ENCODE measurements at places on chromosomes 5 and 9.

GRCh38 chr5:96384353-96384752, 48.7 kb downstream of the PCSK1 start:
- no peak for DNase-seq

DNA sequence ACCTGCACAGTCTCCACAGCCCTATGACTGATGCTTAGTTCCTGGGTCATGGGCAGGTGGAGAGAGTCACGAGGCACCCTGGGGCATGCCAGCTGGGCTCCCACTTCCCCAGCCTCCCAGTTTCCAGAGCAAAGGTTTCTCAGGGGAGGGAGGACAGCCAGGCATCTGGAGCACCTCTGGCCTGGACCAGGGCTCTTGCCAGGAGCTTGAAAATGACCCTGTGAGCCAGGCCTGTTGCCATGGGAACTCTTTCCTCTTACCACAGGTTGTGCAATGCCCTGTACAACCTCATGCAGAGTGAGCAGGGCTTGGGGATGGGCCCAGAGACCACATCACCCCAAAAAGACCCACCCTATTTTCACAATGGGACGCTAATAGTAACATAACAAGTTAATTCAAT, 113.1 kb downstream of the PSD2 start:
- DNase-seq: no peak

- DNase-seq: no peak
Measured at GRCh38 chr9:134942011-134942787, 24.5 kb upstream of the FCN1 start.

DNA sequence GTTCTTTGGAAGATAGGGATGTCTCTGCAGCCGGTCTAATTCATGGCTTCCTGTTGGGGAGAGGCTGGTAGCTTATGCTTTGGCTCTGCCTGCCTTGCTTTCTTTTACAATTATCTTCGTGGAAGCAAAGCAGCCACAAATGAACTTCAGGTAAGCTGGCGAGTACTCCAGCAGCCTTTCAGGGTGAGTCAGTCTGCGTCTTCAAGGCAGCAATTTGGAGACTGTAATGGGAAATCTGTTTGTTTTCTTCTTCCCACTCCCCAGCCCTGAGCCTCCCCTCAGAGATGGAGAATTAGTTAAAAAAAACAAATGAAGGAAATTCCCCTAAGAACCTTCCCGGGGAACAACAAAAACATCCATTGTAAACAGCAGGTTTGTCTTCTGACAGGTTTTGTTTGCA, 100.1 kb downstream of the PSAT1 start:
- no peak for DNase-seq

- no peak for DNase-seq
Measured at GRCh38 chr5:11584017-11584416, 320.2 kb downstream of the CTNND2 start.

- no peak for DNase-seq
Measured at GRCh38 chr5:169299191-169299662, 1.7 kb downstream of the SLIT3 start.

DNA sequence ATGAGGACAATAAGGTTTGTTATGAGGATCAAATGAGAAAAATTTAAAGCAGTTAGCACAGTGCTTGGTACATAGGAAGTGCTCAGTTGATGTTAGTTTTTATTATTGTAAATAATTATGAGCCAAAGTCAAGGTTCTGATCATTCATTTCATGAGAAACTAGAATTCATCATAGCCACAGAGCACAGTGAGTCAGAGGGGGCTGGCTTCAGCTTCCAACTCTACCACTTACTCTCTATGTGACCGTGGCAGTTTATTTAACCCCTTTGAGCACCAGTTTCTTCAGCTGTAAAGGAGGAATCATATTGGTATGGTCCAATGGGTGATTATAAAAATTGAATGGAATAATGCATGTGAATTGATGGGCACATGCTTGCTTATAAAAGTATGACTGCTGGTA, 39.4 kb downstream of the KLHL3 start:
- DNase-seq: peak; percentile 38

DNA sequence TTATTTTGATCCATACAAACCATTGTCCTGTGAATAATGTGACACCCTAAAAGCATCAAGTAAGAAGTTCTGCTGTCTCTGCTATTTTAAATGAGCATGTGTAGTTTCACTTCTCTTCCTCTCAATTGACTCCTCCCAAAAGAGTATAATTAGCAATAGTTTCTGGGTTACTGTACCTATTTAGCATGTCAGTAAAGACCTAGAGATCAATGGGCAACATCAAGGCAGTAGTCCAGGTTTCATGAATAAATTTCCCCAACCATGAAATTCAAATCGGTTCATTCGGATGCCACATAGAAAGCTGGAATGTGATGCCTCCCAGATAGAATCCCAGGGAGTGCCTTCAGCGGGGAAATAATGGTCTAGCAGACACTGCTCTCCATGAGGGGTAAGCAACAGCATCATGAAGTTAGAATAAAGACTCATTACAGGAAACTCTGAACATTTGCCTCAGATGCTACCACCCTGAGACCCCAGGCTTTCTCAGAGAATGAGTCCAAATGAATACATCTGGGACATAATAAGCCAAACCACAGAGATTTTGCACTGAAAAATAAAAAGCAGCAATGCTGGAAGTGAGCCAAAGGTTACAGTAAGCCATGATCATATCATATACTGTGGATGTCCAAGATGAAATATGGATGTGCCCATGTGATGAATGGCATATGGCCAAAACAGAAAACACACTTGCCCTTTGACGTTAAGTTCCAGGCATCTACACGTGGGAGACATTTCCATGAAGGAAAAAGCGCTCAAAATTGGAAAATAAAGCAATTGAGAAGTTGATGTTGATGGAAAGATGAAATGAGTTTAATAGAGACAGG, 1107.0 kb upstream of the SEMA6A start:
- DNase-seq: no peak

GRCh38 chr5:156021866-156022265, 305.1 kb upstream of the SGCD start:
- DNase-seq: no peak

DNA sequence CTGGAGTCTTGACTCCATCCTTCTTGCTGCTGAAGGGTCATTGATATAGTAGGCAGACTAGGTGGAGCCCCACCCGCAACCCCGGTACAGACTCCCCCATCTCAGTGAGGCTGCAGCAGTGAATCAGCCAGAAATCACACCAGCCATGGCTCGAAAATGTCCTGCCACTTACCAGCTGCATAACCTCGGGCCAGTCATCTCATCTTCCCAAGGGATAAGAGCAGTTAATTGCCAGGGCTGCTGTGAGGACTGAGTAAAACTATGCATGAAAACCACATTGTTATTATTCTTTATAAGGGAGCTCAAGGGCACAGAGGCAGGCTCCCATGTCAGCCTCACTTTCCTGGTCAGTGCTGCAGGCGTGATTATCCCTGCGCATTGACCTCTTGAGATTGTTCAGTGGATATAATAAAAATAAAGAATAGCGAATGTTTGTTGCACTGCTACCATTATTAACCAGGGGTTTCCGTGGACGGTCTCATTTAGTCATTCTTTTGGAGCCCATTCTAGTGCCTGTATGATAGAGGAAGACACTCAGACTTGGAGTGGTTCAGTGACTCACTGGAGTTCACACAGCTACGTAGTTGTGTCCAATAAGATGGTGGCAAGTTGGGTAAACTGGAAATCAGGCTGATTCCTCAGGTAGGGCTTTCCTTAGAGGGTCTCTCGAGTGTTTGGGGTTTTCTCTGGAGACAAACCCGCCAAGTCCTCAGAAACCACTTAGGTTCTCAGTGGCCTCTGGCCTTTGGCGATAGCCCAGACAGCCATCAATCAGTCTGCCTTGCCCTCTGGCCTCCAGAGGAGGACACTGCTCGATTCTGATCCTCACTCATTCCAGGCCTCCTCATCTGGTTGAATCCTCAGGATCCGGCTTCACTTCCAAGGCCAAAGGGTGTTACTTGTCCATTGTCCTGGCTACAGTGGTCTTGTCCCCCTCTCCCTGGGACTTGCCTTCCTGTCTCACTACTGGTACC, 39.9 kb downstream of the COL15A1 start:
- DNase-seq: no peak

DNA sequence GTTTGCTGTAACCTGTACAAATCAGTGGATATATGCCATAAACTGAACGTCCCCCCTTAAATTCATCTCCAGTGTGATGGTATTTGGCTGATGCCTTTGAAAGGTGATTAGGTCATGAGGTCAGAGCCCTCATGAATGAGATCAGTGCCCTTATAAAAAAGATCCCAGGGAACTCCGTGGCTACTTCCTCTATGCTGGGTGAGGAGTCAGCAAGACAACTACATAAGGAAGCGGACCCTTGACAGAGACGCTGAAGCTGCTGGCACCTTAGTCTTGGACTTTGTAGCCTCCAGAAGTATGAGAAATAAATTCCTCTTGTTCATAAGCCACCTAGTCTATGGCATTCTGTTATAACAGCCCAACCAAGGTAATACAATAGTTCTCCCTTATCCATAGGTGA, 215.1 kb upstream of the ZNF608 start:
- no peak for DNase-seq

- DNase-seq: no peak
Measured at GRCh38 chr5:140246378-140247122, 56.4 kb downstream of the PFDN1 start.

- DNase-seq: no peak
Measured at GRCh38 chr5:10077791-10078545, 171.7 kb downstream of the ATPSCKMT start.

- no peak for DNase-seq
Measured at GRCh38 chr9:92671323-92671722, 1.4 kb upstream of the IPPK start.

DNA sequence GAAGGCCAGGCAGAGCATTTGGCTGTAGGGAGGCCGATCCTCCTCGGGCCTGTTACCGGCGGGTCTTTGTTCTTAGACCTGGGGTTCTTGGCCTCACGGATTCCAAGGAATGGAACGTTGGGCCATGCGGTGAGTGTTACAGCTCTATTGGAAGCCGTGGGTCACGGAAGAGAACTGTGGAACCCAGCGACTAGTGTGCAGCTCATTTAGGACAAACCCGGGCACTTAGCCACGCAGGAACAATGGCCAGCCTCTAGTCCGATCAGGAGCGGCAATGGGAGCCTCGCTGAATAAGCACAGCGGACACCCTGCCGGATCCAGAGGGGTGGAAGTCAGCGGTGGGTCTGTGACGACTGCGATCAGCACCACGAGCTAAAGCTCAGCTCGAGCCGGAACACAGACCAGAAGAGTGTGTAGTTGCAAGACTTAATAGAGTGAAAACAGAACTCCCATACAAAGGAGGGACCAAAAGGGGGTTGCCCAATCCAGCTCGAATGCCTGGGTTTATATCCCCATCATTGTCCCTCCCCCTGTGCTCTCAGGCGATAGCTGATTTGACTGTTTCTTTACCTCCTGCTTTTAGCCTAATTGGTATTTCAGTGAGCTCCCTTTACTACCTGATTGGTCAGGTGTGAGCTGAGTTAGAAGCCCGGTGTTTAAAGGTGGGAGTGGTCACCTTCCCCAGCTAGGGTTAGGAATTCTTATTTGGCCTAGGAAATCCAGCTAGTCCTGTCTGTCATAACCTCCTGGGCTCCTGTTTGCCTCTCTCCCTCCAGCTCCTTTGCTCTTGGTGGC, 53.7 kb upstream of the RPL26L1 start:
- DNase-seq: no peak

GRCh38 chr9:70205366-70206020, 53.3 kb upstream of the SMC5 start:
- DNase-seq: no peak

DNA sequence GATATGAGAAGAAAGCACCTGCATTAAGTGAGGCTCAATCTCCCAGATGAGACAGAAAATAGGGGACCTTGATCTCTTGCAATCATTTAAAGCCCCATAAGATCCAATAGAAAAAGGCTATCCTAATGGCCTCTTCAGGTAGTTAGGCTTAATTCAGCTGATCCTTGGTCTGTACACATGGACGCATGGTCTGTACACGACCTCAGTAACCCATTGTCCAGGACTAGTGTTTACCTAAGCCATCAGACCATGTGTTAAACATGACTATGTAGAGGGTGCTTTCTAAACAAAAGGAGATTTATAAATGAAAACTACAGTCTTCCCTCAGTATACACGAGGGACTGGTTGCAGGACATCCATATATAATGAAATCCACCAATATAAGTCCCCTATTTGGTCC, 7.5 kb downstream of the MARCHF3 start:
- DNase-seq: no peak

GRCh38 chr9:122347348-122348287, 23.2 kb upstream of the PTGS1 start:
- DNase-seq: no peak

GRCh38 chr5:126433701-126434100, 10.5 kb downstream of the GRAMD2B start:
- DNase-seq: no peak

DNA sequence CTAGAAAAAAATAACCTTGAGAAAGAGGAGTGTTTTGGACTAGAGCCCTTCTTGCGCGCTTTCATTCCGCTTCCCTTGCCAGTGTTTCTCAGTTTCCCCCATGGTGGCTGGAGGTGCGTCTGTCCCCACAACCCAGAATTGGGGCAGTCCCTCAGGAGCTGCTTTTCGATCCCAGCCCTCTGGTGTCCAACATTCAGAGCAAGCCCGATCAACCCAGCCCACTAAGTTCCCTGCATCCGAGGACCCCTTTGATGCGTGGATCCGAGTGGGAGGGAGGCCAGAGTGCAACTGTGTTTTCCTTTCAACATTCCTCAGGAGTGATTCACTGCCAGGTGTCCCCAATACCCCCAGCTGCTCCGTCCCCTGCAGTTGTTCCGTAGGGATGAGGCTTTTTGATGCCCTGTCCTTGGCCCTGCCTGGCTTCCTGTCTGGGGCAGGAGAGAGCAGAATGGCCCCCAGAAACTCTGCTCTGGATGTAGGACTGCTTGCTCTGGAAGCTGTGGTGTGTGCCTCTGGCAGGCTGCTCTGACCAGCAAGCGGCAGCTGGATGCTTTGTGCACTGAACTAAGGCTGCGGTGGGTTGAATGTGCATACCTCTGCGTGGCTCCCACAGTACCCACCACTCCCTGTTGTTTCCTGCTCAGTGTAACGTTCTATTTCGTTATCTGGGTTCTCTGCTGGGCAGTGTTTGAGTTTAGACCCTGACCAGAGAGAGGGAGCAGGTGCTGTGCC, 117.5 kb downstream of the BOD1 start:
- DNase-seq: no peak

- DNase-seq: no peak
Measured at GRCh38 chr9:118463419-118463818, 759.2 kb downstream of the TLR4 start.

DNA sequence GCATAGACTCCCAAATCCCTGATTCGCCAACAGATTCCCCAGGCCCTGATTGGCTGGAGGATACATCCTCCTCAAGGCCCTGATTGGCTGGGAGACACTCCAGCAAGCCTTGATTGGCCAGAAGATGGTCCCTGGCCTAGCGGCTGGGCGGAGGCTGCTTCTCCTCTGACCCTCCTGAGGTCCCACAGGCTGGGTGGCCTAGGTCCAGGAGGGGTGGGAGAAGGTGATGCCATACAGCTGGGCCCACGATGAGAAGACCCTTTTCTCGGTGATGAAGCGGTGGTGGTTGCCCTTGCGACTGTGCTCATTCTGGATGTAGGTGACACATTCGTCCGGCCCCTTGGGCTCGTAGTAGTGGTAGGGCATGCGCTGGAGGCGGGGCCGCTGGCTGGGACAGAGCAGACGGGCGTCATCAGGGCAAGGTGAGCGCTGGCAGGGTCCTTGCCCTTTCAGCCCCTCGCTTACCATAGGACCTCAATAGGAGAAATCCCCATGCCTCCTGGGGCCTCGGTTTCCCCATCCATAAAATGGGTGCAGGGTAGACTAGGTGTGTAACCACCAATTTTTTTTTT, 9.0 kb upstream of the AK1 start:
- DNase-seq: no peak

GRCh38 chr9:73667749-73668148, 516.1 kb downstream of the ANXA1 start:
- DNase-seq: no peak

GRCh38 chr5:10257870-10258269, 7.8 kb downstream of the CCT5 start:
- no peak for DNase-seq

- no peak for DNase-seq
Measured at GRCh38 chr9:22141908-22142307, 132.8 kb upstream of the CDKN2B start.
